ENCODE measurements at places on chromosomes 2 and 18.

- H3K4me3 ChIP-seq: no peak overlapping the region
- no peaks in the 10 kb centered on the region for H3K27me3 ChIP-seq
- peaks cover 48% of the 10 kb centered on the region for H3K4me1 ChIP-seq
- no peak for ATAC-seq
- peaks cover 4% of the 10 kb centered on the region for H3K36me3 ChIP-seq
- H3K27ac ChIP-seq: no peak overlapping the region
These were observed 27.6 kb downstream of the AAK1 start for GRCh38 chr2:69615969-69616368.

GRCh38 chr2:127175751-127176354, 44.2 kb downstream of the CYP27C1 start:
- peaks cover 47% of the 10 kb centered on the region for H3K4me1 ChIP-seq
- ATAC-seq: peak; percentile 47
- no peaks in the 10 kb centered on the region for H3K27me3 ChIP-seq
- no peak overlapping the region for H3K27ac ChIP-seq
- H3K4me3 ChIP-seq: no peak overlapping the region

DNA sequence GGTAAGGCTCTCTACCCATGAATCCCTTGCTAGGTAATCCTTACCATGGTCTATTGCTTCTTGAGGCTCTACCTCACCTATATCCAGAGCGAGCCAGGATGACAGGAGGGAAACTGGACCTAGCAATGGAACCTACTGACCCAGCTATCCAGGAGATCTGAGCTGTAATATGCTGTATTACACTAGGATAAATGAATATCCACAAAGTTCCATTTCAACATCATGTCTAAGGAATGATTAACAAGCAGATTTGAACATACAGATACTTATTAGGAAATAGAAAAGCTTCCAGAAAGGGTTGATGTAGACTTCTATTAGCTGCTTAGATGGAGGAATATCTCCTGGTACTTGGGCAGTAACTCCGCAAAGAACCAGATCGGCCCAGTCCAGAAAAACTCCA, 110.1 kb downstream of the BAZ2B start:
- no peak overlapping the region for H3K4me3 ChIP-seq
- no peaks in the 10 kb centered on the region for H3K36me3 ChIP-seq
- H3K27ac ChIP-seq: no peak overlapping the region
- no peak for ATAC-seq
- no peaks in the 10 kb centered on the region for H3K4me1 ChIP-seq

DNA sequence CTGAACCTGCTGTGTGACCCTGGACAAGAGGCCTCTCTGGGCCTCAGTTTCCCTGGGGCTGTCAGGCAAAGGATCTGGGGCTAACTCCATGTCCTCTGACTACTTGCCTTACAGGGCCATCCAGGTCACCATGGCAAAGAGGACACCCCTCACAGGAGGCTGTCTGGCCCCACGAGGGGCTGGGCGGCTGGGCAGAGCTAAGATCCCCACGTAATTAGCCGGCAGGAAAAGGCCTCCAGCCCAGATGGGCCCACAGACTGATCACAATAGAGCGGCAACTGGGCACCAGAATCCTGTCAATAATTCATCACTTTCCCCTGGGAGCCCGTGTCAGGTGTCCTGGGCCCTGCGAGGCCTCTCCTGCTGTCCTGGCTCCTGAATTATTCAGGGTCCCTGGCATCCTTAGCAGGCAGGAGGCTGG, 44.8 kb upstream of the OTOF start:
- no peak overlapping the region for H3K4me3 ChIP-seq
- no peak overlapping the region for H3K27ac ChIP-seq
- no peak for ATAC-seq
- no peaks in the 10 kb centered on the region for H3K4me1 ChIP-seq
- H3K36me3 ChIP-seq: no peaks in the 10 kb centered on the region

- ATAC-seq: no peak
- no peaks in the 10 kb centered on the region for H3K36me3 ChIP-seq
- no peaks in the 10 kb centered on the region for H3K27me3 ChIP-seq
- H3K4me1 ChIP-seq: no peaks in the 10 kb centered on the region
These were observed 273.1 kb downstream of the PLCL1 start for GRCh38 chr2:198077477-198077876.

DNA sequence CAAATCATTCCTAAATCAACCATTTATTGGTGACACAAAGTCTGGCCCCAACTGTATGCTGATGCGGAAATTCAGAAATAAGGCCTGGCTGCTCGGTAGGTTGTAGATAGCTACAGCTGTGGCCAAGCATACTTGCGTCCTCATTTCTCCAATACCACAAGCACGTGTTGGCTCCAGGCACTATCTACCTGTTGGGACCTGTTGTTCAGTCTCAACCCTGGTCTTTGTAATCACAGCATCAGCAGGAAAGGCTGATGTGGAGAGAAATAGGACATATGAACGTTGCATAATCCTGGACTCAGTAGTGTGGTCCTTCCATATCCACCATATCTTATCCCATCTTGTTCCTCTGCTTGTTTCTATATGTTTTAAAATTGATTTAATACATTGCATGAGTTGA, 212.6 kb downstream of the PMAIP1 start:
- no peak overlapping the region for H3K27ac ChIP-seq
- H3K36me3 ChIP-seq: no peaks in the 10 kb centered on the region
- no peaks in the 10 kb centered on the region for H3K4me1 ChIP-seq
- no peak for ATAC-seq

All from gastroesophageal sphincter (tissue), 4 donors.